ENCODE measurements at places on chromosomes 5 and 9. TPM values are rescaled to one million over a fixed set of nuclear protein-coding genes. Genes with fewer than 3 reads are reported as not detected.
A peak's percentile ranks its signal among the peaks of the same experiment; 100 is the strongest.

GRCh38 chr9:136021171-136021871 lies 60.1 kb upstream of the UBAC1 start:
- DNase-seq: no peak

DNA sequence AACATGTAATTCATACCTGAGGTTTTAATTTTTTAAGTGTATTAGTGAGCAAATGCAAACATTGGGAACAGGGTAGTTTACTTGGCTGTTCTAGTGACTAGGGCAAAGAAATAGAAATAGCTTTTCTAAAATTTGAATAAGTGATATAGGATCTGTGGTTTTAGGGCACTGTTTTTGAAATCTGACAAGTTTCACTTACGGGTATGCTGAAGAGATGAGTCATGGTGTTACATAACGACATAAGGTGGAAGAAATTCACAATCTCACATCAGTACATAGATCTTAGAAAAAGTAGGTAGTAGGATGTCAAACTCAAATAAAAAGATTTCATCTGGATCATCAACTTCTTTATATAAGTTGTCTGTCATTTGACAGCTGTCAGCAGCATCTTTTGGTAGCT lies 772.3 kb downstream of the MAT2B start:
- no peak for DNase-seq

GRCh38 chr5:18010053-18010452 lies 375.8 kb downstream of the TAF11L14 start:
- no peak for DNase-seq

DNA sequence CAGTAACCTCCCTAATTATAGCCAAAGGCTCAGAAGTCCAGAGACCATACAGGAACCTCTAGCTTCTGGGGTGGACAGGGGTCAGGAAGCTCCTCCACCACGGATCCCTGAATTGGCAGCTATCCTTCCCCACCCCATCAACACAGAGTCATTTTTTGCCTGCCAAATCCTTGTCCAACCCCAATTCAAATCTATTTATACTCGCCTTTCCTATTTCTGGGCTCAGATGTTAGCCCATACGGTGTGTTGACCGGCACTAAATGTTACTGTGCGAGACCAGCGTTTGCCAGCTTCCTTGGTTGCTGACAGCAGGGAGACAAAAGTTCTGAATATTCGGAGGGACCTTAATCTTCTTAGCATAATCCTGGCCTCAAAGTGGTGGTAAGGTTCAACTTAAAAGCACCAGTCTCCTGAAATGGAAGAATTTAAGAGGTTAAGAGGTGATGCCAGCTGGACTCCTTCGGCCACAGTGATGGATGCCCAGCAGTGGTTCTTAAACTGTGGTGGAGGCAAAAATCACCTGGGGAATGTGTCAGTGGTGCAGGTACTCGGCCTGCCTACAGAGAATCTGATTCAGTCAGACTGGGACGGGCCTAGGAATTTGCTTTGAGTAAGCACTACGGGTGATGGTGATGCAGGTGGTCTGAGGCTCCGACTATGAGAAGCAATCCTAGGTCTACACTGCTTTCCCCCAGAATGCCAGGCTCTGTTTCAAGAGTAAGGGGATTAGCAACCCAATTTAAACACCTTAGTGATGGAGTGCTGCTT lies 204.8 kb upstream of the MEF2C start:
- no peak for DNase-seq

- peak; percentile 29 for DNase-seq
Observed at GRCh38 chr9:84668196-84669012, 1.1 kb upstream of the NTRK2 start.

- DNase-seq: no peak
Observed at GRCh38 chr5:73640861-73641320, 14.9 kb downstream of the ARHGEF28 start.

DNA sequence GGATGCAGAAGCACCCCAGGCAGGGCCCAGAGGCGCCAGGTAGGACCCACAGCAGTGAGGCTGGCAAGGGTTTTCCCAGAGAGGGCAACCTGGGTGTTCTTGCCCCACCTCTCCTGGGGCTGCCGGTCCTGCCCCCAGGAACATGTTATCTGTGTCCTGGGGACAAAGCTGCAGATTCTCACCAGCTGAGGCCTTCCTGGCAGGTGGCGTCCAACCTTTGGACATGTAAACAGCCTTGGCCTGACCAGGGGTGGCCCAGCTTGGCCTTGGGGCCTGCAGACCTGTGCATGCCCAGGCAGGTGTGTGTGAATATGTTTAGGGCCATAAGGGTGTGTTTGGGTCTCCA lies 101.8 kb upstream of the LARP1 start:
- DNase-seq: no peak

DNA sequence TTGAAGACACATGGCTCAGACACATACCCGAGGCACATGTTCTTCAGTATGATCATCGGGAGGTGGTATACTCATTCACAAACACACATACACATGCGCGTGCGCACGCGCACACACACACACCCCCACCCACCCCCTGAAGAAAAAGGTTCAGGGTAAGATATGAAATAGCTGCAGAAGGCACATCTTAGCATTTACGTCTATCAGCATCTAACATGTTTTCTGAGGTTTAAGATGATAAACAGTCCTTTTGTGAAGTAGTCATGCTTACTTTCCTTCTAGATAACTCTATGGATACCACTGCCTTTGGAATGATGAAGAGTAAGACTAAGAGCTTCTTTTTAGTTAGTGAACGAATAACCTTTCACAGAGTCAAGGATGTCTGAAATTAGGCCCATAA lies 105.1 kb upstream of the GNA14 start:
- DNase-seq: no peak

DNA sequence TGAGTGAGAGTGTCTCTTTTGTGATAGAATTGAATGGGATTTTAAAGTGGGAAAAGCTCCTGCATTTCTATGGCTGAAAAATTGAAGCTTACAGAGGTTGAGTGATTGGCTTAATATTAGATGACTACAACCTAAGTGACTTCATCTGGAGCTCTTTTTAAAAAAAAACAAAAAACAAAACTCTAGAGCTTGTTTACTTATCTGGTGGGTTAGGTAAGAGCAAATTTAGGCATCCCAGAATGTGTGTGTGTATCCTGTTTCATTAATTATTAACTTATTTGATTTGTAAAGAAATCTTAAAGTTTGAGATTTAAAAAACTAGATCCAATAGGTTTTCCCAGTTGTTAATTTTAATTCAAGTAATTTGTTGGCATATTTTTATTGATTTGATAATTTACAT lies 60.1 kb downstream of the SCAMP1 start:
- DNase-seq: no peak

GRCh38 chr9:107750741-107751566 lies 261.4 kb upstream of the KLF4 start:
- DNase-seq: peak; percentile 84

DNA sequence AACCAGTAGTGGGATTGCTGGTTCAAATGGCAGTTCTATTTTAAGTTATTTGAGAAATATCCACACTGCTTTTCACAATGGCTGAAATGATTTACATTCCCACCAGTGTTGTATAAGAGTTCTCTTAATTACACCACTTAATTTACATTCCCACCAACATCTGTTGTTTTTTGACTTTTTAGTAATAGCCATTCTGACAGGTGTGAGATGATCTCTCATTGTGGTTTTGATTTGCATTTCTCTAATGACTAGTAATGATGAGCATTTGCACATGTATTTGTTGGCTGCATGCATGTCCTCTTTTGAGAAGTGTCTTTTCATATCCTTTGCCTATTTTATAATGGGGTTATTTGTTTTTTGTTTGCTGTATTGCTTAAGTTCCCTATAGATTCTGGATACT lies 688.3 kb downstream of the PRR16 start:
- no peak for DNase-seq

DNA sequence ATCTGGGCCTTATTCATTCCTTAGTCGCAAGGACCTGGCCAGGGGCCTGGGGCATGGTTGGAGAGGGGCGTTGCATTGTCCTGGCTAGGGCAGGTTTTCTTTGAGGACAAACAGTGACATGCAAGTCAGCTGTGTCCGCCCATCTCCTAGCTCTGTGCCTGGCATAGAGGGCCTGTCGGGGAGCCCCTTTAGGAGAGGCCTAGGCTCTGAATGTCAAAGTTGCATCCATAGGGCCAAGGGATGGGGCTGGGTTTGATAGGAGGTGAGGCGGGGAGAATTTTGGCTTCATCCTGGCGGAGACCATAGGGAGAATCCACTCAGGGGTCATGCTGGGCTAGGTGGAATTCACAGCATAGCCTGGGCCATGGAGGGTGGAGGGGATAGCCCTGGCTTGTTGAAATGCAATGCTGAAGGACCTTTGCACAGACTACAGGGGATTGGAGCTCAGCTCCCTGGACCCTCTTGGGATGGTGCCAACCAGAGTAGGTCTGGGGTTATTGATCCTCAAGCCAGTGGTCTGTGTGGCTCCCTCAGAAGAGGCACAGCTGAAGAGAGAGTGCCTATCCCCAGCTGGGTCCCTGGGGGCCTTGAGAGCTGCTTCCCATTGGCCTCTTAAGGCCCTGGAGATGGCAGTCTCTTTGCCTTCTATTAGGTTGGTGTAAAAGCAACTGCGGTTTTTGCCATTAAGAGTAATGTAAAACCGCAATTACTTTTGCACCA lies 104.0 kb downstream of the RGS3 start:
- DNase-seq: no peak

GRCh38 chr5:60829490-60830266 lies 14.4 kb downstream of the ELOVL7 start:
- no peak for DNase-seq

DNA sequence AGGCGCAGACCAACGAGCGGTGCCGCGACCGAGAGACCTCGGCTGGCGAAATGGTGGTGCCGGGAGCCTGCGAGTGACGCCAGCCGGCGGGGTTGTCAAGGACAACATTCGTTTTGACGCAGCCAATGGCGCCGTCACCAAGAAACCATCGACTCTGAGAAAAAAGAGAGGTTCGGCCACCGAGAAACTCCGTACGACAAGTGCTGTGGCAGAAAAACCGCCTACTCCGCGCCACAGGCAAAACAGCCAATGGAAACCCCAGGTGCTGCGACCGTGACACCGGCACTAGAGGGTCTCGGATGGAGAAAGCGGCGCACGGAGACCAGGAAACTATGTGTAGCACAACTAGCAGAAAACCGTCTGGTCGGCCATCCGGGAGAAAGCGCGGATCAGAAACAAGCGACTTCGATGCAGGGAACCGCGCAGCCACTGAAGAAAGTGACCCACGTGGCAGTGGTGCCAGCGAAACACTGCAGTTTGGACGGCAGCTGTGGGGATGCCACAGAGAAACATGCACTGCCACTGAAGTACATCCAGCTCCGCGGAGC lies 88.8 kb downstream of the ANXA2R start:
- no peak for DNase-seq

DNA sequence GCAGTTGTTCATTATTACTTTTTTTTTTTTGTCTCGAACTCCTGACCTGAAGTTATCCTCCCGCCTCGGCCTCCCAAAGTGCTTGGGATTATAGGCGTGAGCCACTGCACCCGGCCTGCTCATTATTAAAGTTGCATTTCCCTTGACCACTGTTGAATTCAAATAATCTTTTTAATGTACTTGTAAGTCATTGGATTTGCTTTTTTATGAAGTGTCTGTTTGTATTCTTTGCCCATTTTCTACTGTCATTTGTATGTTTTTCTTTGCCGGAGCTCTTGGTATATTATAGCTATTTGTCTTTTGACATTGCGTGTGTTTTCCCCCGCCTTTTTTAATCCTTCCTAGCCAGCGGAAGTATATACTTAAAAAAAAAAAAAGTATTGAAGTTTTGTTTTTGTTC lies 22.0 kb downstream of the LRRTM2 start:
- no peak for DNase-seq

DNA sequence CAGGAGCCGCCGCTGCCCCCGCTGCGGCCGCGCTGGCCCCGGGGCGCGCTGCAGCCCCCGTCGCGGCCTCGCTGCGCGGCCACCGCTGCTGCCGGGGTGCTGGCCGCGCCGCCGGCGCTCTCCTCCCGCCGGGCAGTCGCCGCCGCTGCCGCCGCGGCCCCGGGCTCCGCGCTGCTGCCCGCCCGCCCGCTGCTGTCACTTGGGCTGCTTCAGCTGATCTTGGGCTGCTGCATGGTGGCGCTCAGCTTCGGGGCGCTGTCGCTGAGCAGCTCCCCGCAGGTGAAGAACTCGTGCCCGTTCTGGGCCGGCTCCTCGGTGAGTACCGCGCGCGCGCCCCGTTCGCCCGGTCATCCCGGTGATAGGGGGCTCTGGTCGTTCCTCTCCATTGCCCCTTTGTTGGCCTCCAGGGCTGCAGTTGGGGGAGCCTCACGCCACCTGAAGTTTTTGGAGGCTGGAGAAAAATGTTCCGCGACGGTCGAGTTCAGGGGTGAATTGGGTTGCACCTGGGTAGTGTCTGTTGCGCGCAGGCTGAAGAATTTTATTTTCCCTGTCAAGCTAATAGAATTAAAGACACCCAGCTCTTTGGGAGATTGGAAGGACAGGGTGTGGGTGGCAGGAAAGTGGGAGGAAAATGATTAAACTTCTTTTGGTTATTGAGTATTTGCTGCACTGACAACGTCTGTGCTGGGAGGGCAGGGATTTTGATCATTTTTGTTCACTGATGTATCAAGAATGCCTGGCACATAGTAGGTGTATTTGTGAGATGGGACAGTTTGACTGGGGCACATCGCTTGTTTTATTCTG lies 596 bp downstream of the ENTREP1 start:
- no peak for DNase-seq

GRCh38 chr9:78035383-78035993 lies 3.9 kb upstream of the GNAQ start:
- DNase-seq: peak; percentile 37

DNA sequence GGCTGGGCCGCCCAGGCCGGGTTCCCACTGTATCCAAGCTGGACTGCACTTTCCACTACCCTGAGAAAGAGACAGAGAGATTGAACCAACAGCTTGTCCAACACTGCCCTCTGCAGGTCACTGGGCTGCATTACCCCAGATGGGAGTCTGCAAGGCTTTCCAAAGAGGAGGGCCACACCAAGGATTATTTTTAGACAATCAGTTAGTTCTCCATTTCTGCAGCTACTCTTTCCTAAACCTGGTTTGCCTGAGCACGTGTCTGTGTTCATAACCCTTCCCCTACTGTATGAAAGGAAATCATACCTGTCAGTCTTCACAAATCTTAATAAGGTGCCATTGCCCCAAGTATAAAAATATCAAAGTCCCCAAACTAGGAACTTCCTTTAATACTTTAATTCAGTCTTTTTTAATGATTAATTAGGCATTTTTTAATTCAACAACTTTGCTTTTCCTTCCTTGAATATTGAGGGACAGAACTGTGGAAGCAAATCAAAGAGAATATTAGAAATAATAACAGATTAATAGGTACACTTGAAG lies 13.4 kb upstream of the FGF1 start:
- DNase-seq: no peak

GRCh38 chr5:98309785-98310598 lies 463.5 kb upstream of the RGMB start:
- DNase-seq: peak; percentile 99

The C5orf34 gene
- 1.1 TPM for total RNA-seq

The BAAT gene
- total RNA-seq: not detected

The ZBED3 gene
- 6.0 TPM for total RNA-seq

The ZNF462 gene
- 26.2 TPM for total RNA-seq

The FOXD4L6 gene
- total RNA-seq: not detected

The TSSK1B gene
- total RNA-seq: not detected

The EIF4E1B gene
- not detected for total RNA-seq

The HMCN2 gene
- 0.14 TPM for total RNA-seq

The ADCY2 gene
- total RNA-seq: 0.25 TPM

The ANKRD31 gene
- total RNA-seq: 0.21 TPM
